ENCODE measurements at places on chromosomes 6 and 20.

DNA sequence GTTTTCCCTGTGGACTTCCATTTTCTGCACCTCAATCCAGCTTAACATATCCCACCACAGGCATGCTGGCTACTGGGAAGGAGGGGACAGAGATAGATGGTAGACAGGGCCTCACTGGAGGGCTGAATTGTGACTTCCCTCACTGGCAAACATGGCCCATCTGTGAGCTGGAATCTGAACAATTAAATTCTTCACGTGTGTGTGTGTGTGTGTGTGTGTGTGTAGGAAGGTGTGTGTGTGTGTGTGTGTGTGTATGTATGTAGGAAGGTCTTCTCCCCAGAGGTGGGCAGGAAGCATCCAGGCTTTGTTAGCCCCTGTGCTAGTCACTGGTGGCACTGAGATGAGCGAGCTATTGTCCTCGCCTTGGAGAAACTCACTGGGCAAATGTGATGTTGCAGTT lies 5.4 kb upstream of the TOX2 start:
- no peak for DNase-seq

GRCh38 chr6:48613231-48613949 lies 502.4 kb upstream of the PTCHD4 start:
- no peak for DNase-seq

GRCh38 chr6:155253337-155253736 lies 10.5 kb upstream of the CLDN20 start:
- no peak for DNase-seq

DNA sequence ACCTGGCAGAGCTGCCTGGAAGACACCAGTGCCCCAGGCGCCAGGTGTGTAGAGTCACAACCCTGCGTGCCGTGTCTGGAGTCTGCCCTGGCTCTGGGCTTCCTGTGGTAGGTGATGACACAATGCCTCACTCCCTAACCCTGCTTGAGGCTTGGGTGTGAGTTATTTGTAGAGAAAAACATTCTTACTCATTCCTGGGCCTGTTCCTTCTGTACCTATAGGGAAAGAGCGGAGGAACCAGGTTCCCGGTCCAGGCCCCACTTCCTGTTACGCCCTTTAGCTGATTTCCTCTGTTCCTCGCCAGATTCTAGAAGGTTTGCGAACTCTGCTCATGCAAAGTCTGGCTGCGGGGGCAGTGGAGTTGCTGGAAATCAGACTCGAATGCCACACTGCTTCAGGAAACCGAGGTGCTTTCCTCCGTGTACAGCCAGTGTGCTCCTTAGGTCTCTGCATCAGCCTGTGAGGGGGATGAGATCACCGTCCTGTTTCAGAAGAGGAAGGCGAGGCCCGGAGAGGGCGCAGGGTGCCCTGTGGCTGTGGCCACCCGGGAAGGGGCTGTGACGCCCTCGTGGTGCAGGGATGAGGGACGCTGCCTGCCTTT lies 67.1 kb upstream of the DUSP22 start:
- no peak for DNase-seq

DNA sequence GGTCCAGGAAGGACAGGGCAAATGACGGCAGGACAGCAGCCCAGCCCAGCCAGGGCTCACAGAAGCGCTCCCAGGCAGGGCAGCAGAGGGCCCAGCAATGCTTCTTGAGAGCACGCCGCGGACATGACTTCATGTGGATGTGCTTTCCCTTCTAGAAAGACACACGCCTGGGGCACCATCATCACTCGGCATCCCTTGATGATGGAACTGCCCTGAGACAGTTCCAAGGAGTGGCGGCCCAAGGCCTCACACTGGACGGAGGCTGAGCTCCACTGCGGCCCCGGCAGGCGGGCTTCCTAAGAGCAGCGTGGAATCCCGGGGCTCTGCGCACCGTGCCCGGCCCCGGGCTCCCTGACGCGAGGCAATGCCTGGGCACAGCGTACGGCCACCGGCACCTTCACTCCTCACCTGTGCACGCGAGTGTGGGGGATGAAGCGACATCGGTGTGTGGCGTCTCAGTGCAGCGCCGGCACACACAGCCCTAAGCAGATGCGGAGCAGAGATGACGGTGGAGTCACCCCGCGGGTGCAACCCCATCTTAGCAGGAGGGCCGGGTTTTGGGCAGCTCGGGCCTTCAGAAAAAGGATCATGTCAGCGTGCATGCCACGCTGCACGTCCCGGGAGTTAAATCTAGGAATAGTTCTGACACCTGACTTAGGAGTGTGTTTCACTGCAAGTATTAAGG lies 86.6 kb downstream of the THBS2 start:
- no peak for DNase-seq

GRCh38 chr6:112502351-112503090 lies 155.4 kb downstream of the RFPL4B start:
- DNase-seq: no peak

- no peak for DNase-seq
Measured at GRCh38 chr6:81694207-81694606, 58.3 kb downstream of the TENT5A start.

DNA sequence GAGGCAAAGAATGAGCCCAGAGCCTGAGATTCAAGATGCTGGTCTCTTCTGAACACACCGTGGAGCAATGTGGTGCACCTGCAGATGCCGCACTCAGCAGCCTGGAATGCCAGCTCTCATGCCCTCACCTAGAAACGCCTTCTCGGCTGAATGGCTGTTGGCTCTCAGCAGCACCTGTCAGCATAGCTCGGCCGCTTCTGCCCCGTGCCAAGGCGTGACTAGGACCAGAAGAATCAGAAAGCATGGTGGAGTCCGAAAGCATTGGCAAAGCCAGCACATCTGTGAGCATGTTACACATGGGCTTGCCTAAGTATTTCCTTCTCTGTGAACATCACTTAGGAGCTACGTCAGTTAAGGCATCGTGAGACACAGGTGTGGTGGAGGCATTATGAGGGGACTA lies 140.8 kb downstream of the MAP3K4 start:
- DNase-seq: no peak

- DNase-seq: no peak
Measured at GRCh38 chr20:38258545-38259215, 1.9 kb downstream of the KIAA1755 start.

- DNase-seq: no peak
Measured at GRCh38 chr6:87074101-87074621, 20.7 kb downstream of the CGA start.

DNA sequence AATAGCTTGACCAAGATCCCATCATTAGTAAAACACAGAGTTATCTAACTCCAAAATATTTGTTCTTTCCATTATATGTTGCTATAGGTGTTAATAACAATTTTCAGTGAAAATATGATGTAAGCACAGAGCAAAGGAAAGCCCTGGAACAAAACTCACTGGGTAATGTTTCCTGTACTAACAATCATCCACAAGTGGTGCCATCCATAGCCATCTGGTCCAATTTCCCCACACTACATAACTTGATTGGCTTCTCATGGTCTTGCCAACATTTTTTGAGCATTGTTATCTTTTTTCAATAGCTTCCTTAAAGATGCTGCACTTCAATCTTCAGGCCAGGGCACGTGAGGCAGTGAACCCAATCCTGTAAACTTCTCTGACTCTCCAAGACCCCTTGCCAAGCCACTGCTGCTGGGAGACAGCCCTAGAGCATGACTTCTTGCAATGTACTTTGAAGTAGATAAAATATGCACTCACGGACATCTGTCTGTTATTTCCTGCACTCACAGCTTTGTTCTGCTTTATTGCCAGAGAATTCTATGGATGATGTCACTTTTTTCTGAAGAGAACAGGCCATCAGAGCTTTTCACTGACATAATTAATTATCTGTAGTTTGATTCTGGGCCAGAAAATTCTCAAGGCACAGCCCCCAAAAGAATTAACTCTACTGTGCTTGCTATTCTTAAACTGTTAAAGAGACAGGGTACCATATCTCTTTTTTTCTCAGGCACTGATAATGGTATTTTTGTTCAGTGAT lies 97.5 kb upstream of the TMEM30A start:
- no peak for DNase-seq

DNA sequence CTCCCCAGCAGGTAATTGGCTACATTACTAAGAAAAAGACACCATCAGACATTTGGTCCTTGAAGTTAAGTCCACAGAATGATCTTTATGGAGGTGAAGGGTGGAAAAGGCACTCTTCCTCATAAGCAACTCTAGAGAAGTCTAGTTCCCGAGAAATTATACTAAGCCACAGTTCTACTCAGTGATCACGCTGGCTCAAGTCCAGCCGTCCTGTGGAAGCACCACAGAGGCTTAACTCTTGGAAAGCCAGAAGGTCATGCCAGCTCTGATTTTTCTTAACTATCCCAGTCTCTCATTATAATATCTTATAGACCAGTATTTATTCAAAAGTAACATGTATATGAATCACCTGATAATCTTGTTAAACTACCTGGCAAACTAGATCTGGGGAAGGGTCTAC lies 258.5 kb downstream of the EYA4 start:
- no peak for DNase-seq

GRCh38 chr20:1420066-1420465 lies 27.2 kb upstream of the FKBP1A start:
- DNase-seq: no peak

DNA sequence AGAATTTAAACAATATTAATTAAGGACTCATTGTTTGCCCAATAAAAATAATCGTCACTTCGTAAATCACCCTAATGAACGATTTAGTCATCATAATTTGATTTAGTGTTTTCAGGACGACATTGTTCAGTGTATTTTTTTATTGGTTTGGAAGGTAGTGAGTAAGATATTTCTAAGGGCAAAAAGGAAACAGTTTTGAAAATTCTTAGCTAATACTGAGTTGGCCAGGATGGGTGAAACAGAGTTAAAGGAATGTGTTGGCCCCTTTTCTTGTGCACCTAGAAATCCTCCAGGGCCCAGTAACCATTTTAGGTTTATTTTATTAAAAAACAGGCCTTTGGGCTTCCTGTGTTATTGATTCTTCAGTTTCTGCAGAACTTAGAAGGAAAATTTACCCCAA lies 25.3 kb downstream of the ANKS1A start:
- no peak for DNase-seq

- DNase-seq: no peak
Measured at GRCh38 chr20:46975976-46976375, 81.3 kb downstream of the EYA2 start.

DNA sequence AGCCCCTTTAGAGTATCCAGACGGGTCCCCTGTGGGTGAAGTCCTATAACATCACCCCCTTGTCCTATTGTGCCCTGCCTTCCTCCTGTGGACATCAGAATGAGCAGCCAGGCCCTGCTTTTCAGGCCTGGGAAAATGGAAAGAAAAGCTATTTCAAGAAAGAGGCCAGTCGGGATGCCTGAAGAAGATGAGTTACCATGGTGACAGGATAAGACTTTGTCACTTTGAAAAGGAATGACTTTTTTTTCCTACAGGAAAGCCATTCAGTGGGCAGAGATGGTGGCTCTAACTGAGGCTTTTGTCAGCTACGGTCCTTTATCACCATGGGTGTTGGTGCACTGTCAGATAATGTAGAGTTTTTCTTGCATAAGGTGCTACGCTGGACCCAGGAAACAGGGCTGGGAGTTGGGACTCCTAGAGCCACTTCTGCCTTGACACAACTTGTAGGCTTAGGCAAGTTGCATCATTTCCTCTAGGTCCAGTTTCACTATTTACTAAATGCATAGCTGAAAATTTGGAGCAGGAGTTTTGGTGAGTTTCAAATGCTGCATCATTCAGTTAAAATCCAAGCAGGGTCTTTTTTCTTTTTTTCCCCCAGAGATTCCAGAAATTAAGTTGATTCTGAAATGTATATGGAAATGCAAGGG lies 293.6 kb upstream of the PRND start:
- DNase-seq: no peak

Data from hepatic stellate cell (primary cell).